ENCODE measurements at places on chromosomes 7 and 10. TPM values are rescaled to one million over a fixed set of nuclear protein-coding genes. Genes with fewer than 3 reads are reported as not detected.

Gene ZNRF2
- total RNA-seq, result 31.7 TPM

DNA sequence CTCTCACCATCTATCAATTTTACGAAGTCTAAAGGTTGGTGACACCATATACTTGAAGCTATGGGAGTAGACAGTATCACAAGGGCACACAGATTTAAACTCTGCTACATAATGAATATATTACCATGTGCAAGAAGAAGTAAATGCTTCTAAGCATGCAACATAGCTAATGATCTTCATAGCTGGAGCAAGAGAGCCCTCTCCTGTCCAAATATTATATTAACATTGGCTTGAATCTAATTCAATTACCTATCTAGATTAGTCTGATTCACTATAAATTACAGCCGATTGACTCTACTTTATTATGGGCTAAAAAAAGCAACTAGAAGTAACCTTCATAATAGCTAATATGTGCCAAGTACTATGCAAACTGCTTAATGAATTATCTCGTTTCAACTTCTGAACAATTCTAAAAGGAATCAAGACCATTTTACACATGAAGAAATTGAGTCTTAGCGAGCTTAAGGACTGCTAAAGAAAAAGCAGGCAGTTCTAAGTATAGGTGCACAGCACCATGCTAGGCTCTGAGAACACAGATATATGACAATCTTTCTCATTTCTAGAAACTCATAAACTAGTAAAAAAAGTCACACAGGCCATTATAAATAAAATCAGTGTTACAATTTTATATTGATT, 21.9 kb downstream of the FRA10AC1 start:
- no peak overlapping the region for H3K27ac ChIP-seq
- DNase-seq, result no peak
- no peaks in the 10 kb centered on the region for H3K4me1 ChIP-seq
- no peak overlapping the region for H3K4me3 ChIP-seq

DNA sequence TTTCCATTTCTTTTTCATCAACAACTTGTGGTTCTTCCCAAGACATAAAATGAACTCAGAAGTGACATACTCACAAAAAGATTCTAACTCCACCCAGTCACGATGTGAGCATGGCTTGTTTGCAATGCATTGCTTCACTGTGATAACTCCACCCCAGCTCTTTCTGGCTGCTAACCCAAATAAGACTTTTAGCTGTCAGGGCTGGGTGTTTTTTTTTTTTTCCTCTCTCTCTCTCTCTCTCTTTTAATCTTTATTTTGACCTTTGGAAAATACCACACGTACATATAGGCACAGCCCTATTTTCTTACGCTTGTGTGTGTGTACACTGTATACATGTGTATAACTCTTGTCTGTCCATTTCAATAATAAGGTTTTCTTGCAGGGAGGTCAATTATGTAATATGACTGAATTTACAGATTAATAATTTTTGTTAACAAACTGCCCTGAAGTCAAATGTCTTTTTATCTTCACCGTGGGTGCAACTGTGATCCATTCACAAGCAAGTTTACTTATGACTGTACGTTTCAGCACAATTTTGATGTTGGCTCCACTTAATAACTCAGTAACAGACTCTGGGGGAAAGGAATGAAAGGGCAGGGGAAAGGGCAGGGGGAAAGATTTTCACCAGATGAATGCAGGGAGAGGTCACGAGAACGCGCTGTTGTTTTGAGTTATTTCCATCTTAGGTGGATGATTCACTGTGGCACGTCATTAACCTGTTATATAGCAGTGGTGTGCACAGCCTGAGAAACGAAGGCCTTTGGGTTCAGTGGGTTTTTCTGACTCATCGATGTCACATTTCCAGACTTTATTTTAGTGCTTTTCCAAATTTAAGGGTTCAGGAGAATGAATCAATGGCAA, 49.1 kb downstream of the APBB1IP start:
- DNase-seq, result no peak
- H3K27ac ChIP-seq, result peak overlapping the region; percentile 53
- no peaks in the 10 kb centered on the region for H3K27me3 ChIP-seq
- H3K36me3 ChIP-seq, result no peaks in the 10 kb centered on the region
- peaks cover 4% of the 10 kb centered on the region for H3K4me1 ChIP-seq

DNA sequence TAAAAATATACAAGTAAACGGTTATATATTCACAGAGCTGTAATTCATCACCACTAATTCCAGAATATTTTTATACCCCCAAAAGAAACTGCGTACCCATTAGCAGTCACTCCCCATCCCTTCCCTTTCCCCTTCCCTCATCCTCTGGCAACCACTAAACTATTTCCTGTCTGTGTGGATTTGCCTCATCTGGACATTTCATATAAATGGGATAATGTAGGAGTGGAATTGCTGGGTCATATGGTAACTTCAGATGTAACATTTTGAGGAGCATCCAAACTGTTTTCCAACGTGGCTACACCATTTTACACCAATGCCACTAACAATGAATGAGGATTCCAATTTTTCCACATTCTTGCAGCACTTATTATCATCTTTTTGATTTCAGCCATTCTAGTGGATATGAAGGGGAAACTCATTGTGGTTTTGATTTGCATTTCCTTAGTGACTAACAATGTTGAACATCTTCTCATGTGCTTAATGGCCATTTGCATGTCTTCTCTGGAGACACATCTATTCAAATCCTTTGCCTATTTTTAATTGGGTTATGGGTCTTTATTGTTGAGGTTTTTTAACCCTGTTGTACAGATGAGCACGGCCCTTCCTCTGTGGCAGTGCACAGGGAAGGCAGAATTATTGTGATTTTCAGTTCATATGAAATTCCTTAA, 79.2 kb downstream of the RBM20 start:
- H3K36me3 ChIP-seq, result no peaks in the 10 kb centered on the region
- no peak overlapping the region for H3K4me3 ChIP-seq
- H3K27ac ChIP-seq, result no peak overlapping the region
- no peaks in the 10 kb centered on the region for H3K27me3 ChIP-seq
- H3K4me1 ChIP-seq, result no peaks in the 10 kb centered on the region

GRCh38 chr7:117216436-117217069, 106.3 kb downstream of the WNT2 start:
- H3K36me3 ChIP-seq, result peaks cover 19% of the 10 kb centered on the region
- no peaks in the 10 kb centered on the region for H3K27me3 ChIP-seq
- no peaks in the 10 kb centered on the region for H3K4me1 ChIP-seq
- no peak for DNase-seq
- no peak overlapping the region for H3K4me3 ChIP-seq
